ENCODE measurements at places on chromosomes 1 and 21.

DNA sequence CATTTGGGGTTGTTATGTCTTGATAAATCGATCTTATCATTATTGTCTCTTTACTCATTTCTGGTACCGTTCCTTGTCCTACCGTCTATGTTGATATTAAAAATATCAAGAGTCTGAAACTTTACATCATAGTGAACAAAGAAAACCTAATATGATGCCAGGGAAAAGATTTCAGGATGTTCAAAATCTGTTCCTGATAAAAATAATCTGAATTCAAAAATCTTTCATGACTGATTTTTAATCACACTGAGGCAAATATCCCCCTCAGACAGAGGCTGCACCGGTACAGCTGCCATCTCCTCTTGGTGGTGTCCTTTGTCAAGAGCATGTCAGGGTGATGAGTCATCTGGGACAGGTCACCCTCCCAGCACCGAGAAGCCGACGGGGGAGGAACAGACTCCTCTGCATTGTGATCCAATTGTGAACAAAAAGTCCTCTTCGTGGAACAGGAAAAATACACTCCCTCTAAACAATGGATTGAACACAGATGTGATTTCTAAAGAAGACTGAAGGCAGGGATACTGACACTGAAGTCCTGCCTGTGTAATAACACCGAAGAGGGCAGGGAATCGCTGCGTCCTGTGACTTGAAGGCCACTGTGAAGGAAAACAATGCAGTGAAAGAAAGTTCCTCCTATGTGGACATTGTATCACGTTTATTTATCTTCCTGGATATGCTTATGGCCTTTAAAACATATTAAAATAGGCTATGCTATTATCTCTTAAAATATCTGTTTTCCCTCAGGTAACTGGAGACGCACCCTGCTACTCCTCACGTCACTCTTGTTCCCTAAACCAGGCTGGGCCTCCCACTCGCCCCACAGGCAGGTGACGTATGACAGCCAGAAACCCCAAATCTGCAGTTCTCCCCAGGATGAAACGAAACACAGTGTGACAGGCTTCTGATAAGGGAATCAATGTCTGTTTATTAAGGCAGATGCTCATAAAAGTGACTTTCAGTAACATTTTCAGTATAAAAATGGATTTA is 4.3 kb upstream of the SPATC1L start:
- DNase-seq = no peak

DNA sequence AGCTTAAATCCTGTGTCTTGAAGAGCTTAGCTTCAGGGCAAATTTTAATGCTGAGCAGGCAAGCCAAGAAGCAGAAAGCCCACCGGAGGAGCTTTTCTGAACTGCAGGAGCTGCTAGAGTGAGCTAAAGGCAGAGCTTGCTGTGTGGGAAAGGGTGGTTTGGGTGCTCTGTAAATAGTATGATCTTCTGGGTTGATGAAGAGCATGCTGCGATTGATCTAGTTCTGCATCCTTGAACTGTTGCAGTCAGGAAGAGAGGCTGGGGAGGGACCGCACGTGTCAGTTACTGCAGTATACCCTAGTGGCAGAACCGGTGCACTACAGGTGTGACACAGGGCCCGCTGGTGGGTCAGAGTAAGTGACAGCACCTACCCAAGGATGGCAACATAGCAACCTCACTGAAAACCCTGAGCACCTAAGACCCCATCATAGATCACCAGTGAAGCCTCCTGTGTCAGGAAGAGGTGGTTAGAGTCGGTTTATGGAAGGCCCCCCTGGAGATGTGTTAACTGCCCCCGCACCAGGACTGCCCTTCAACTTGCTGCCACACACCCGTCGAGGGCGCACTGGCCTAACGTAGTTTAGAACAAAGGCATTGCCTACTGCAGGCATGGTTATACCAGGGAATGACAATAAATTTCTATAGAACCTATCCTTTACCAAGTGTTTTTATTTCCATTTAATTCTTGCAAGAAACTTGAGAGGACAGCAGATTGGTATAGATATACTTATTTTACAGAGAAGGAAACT is 146.0 kb upstream of the KIAA0040 start:
- peak; percentile 61 for DNase-seq

- DNase-seq = peak; percentile 9
Observed at GRCh38 chr1:193070942-193071341, 11.5 kb downstream of the RO60 start.

DNA sequence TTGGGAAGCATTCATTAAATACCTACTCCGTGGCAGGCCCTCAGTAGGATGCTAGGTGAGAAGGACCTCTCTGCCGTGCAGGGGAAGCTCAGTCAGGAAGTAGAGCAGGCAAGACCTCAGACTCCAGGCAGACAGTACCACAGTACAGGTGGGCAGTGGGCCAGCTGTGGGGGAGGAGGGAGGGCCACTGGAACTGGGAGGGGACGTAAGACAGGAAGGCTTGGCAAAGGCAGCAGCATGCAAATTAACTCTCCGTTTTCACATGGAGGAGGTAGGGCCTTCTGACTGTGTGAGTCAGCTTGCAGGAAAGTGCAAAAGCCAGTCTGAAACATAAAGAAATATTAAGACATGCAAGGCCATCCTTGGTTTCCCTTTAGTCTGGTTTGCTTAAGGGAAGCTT is 157.7 kb downstream of the TRIM33 start:
- no peak for DNase-seq

- DNase-seq = no peak
Observed at GRCh38 chr21:28635541-28635940, 357.1 kb downstream of the LTN1 start.

DNA sequence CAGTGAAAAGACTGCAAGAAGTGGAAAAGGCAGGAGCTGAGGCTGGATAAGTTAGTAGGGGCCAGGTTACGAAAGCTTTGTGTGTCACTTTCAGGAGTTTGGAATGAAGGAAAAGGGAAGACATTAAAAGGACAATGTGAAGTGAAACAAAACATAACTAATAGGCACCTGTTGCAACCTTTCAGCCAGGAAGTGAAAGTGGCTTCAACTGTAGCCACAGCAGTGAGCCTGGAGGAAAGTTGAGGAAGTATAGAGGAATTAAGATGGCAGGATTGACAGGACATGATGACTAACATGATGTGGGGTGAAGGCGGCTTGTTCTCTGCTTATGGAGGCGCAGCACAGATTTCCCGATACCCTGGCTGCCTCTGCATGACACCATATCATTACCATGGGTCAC is 68.9 kb downstream of the C4BPA start:
- DNase-seq = no peak

DNA sequence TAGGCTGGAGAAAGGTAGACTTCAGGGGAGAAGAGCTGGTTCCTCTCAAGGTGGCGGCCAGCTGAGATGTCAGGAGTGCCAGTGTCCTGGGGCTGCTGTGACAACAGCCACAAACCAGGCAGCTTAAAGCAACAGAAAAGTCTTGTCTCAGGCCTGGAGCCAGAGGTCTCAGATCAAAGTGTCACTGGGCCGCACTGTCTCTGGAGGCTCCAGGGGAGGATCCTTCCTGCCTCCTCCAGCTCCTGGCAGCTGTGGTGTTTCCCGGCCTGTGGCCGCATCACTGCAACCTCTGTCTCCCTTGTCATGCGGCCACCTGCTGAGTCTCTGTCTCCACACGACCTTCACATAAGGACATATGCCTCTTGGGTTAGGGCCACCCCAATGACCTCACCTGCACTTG is 24.4 kb upstream of the TSPEAR start:
- no peak for DNase-seq

DNA sequence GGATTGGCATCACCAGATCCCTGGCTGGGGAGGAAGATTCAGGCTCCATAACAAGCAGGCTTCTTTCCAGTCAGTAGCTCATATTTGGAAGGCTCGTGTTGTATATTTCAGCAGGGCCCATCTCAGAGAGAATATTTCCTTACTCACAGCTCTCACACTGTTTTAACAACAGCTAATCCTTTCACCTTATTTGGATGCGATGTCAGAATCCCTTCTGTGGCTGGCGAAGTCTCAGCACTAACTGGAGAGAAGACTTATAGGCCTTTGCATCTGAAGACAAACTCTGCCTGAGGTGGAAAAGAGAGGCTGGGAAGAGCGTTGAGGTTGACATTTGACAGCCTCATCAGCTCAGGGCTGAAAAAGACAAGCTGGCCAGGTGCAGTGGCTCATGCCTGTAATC is 47.2 kb upstream of the CAPZB start:
- DNase-seq = no peak

DNA sequence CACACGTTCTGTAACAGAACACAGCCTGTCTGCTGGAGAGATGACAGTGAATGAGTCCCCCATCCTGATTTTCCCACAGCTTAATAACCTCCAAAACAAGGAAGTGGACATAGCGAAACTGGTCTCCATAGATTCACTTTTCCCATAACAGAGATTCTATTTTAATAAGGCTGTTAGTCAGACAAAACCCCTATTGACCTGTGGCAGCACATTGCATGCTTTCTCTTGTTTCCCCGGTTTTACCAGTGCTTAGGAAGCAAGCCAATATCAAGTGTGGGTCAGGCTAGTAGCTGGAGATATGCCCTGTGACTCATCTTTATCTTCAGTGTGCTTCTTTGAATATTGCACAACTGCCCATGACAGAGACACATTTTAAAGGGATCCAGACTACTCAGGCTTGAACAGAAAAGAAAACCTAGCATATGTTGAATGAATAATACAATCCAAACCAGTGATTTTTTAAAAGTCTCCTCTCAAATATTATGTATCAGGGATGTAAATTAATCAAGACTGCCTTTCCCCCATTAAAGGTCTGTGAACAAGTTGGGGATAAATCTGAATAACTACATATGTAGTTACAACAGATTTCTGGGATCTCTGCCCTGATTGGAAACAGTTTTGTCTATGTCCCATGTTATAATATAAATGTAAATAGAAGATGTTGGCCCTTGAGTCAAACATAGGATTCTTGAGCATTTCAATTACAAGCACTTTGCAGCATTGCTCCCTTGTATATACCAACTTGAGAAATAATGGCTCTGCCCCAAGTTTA is 11.9 kb upstream of the CLDN8 start:
- DNase-seq = no peak

DNA sequence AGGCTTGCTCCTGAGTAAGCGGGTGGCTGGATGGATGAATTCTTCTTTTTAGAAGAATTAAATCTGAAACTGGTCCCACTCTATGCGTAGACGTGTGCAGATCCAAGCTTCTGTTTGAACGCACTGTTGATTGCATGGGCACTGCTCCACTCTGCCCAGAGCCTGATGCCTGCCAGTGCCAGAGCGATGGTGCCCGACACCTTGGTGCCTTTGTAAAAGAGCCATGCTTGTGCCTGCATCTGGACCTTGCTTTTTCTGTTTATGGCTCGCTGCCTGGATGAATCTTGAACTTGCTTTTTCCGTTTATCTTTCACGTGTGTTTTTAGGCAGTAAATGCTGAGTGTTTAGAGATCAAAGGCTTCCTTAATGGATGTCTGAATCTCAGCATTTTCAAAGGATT is 15.0 kb upstream of the PWP2 start:
- no peak for DNase-seq

DNA sequence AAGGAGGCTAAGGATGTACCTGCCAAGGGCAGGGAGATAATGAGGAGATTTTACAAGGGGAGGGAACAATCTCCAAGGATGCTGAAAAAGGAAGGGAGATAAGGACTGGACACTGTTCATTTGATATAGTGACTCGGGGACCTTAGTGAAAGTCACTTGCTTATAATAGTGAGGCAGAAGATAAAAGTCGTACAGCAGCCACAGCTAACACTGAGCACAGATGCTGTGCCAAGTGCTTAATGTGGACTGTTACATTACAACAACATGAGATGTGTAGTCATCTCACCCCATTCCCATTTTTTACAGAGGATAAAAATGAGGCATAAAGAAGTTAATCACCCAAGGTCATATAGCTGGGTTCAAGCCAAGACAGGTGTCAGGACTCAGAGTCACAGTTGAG is 181.9 kb downstream of the FGGY start:
- DNase-seq = no peak

DNA sequence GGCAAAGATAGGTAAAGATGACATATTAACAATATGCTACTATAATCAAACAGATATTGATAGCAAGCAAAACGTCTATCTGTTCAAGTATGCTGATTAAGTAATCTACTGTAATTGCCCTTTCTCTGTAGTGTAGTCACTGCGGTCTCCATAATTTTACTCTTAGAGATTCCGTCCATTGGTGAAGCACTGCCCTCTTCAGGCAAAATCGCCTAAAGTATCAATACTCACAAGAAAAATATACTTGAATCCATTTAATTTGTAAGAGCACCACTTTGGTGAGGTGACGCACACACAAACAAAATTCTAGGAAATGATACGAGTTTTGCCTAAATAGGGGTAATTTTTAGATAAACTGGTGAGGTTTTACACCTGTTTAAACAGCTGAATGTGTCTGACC is 434.6 kb upstream of the CHRM3 start:
- DNase-seq = no peak

DNA sequence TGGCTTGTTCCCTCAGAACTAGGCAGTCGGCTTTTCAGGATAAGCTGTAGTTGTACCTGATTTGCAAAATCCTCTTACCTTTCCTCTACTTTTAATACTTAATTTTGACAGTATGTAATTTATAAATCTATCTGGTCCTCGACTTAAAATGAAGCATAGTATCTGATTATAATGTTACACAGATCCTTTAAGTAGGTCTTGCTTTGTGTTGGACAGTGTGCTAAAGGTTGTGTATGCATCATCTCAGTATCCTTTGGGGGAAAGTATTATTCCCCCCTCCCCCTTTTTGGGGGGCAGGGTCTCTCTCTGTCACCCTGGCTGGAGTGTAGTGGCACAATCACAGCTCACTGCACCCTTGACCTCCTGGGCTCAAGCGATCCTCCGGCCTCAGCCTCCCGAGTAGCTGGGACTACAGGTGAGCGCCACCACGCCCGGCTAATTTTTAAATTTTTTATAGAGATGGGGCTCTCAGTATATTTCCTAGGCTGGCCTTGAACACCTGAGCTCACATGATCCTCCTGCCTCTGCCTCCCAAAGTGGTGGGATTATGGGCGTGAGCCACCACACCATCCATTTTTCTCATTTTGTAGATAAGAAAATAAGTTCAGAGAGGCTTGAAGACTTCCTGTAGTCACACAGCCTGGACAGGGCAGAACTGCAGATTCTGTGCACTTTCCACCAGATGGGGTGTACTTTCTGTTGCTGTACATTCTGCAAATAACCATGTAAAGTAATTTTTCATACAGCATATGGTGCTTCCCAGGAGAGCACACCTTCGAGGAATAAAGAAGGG is 791 bp upstream of the STX6 start:
- no peak for DNase-seq

- DNase-seq = no peak
Observed at GRCh38 chr1:61925591-61926298, 183.5 kb downstream of the PATJ start.
